ENCODE measurements at places on chromosomes 12 and 14.
A peak's percentile ranks its signal among the peaks of the same experiment; 100 is the strongest.

DNA sequence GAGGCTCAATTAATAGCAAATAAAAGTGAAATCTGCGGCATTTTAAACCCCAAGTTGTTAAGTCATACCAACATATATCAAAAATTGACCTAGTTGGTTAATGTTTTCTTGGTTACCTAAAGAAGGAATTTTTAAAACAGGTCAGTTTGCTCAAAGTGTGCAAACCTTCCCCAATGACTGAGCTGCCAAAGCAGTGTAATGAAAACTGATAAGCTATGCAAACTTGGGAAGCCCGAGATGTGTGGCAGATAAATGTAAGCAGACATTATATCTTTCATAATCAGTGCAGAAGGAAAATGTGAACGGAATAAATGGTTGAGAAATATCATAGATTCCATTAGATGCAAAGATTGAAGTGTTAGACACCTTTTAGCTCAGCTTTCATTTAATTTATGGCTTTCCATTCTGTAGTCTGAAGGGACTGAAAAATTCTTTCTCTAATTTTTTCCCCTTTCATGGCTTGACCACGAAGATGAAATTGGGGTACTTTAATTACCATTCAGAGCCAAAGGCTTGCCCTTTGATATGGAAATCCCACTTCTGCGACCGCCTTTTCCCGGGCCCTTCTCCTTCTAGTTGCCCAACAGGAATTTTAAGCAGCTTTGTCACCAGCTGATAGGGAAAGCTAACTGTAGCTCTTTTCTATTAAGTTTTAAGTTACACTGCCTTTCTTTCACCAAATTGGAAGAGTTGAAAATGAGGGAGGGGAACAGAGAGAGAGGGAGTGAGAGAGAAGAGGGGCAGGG lies 306.6 kb upstream of the SOX5 start:
- DNase-seq = no peak

- no peak for DNase-seq
Measured at GRCh38 chr14:97395068-97395467, 597.9 kb downstream of the VRK1 start.

DNA sequence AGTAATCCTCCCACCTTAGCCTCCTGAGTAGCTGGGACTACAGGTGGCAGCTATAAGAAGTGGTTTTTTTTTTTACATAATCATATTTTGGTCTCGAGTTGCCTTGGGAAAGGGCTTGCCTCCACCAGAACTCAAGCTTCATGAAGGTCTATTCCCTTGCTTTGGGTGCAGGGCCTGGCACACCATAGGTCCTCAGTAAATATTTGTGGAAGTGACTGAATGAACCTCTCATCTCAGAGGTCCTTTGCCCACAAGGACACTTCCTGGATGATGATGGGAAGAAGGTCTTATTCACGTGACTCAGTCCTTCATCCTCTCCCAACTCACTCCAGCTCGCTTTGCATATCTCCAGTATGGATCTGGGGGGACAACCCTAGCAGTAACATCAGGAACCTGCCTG lies 114.0 kb upstream of the MED13L start:
- DNase-seq = no peak

- no peak for DNase-seq
Measured at GRCh38 chr14:34676516-34677211, 37.7 kb downstream of the CFL2 start.

- peak; percentile 62 for DNase-seq
Measured at GRCh38 chr12:79776111-79776510, 85.3 kb upstream of the PAWR start.

GRCh38 chr14:81342850-81343580 lies 57.1 kb downstream of the STON2 start:
- DNase-seq = no peak

- DNase-seq = peak; percentile 24
Measured at GRCh38 chr14:26255213-26255612, 342.6 kb downstream of the NOVA1 start.

DNA sequence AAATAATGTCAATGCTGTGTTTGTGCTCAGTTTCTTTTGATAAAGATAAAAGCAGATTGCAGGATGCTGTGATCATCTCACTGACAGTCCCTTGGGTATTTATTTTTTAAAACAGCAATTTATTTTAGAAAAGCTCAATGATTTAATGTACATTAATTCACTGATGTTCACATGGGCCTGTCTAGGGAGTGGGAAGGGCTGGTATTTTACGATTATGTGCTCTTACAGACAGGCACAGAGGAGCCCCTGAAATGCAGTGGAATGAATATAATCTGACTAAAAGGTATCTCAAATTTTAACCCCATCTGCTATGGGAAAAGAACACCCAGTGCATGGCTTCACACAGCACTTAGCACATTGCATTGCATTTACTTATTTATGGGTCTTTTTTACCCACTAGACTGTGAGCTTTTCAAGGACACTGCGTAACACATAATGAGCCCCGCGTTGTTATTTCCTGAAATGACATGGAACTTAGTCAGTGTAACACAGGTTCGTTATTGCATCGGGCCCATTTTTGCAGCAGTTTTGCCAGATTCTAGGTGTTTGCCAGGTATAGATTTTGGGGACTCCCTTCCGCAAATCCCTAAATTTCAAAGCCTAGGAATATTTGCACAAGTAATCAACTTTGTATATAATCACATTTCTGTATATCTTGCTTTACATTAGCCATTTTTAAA lies 425.3 kb upstream of the FBXO33 start:
- DNase-seq = no peak

DNA sequence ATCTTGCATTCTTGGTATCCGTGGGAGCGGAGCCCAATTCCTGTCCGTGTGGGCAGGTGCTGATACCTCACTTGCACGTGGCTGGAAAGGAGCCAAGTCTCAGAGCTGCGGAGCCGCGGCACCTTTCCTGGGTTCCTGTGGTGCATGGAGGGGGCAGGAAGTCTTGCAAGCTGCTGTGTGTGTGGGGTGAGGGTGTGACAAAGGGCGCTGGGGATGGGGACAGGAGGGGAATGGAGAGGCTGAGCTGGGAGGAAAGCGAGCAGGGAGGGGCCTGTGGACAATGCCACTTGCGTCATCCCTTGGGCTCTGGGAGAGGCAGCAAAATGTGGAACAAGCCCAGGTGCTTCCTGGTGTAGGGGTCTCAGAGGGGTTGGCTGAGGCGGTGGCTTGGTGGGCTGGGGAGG lies 86.7 kb downstream of the CALM1 start:
- DNase-seq = no peak
